ENCODE measurements at places on chromosomes 2 and 18. TPM values are rescaled to one million over a fixed set of nuclear protein-coding genes. Genes with fewer than 3 reads are reported as not detected.

The MC2R gene
- polyA plus RNA-seq: not detected

The ALPG gene
- not detected for polyA plus RNA-seq

The OSR1 gene
- 2.7 TPM for polyA plus RNA-seq

The EMX1 gene
- 0.34 TPM for polyA plus RNA-seq

The NMUR1 gene
- polyA plus RNA-seq: 2.5 TPM

The TCF4 gene
- 6.7 TPM for polyA plus RNA-seq

The SLC4A5 gene
- 1.0 TPM for polyA plus RNA-seq

The ABCB11 gene
- polyA plus RNA-seq: 0.59 TPM

The CCDC74A gene
- polyA plus RNA-seq: 1.7 TPM

The NOL4 gene
- not detected for polyA plus RNA-seq

The MYO7B gene
- 2.1 TPM for polyA plus RNA-seq

The CFC1 gene
- polyA plus RNA-seq: 0.56 TPM

The SP140L gene
- polyA plus RNA-seq: 8.9 TPM

The RAB17 gene
- polyA plus RNA-seq: 3.9 TPM

The SNORC gene
- polyA plus RNA-seq: 0.67 TPM

The MC5R gene
- polyA plus RNA-seq: not detected

The LIPG gene
- polyA plus RNA-seq: 1.4 TPM

The SCN3A gene
- 0.56 TPM for polyA plus RNA-seq

The RSAD2 gene
- polyA plus RNA-seq: 1.5 TPM

The ADD2 gene
- polyA plus RNA-seq: 1.0 TPM

The CD8A gene
- 1.7 TPM for polyA plus RNA-seq

The NCKAP5 gene
- polyA plus RNA-seq: 0.16 TPM

The C2orf15 gene
- 1.8 TPM for polyA plus RNA-seq

Data from adipose tissue (tissue), 3 donors.